ENCODE measurements at places on chromosomes 2 and 18.
A peak's percentile ranks its signal among the peaks of the same experiment; 100 is the strongest.

DNA sequence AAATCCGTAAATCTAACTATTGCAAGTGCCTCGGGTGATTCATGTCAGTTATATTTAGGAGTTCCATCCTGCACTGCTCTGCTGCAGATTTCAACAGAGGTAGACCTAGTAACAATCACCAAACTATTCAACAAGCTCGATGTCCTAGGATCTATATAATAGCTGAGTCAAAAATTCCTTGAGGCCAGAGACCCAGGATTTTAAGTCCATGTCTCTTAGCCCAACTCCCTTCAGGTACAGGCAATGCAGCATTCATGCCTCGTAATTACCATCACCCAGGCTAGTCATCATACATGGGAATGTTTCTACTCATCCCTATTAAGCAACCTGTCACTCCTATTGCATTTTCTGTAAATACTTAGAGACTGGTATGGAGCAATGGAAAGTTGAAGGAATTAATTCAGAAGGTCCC, 729 bp downstream of the TM4SF20 start:
- DNase-seq: peak; percentile 54

GRCh38 chr2:55482186-55482884, 37.2 kb upstream of the CFAP36 start:
- DNase-seq: peak; percentile 78

DNA sequence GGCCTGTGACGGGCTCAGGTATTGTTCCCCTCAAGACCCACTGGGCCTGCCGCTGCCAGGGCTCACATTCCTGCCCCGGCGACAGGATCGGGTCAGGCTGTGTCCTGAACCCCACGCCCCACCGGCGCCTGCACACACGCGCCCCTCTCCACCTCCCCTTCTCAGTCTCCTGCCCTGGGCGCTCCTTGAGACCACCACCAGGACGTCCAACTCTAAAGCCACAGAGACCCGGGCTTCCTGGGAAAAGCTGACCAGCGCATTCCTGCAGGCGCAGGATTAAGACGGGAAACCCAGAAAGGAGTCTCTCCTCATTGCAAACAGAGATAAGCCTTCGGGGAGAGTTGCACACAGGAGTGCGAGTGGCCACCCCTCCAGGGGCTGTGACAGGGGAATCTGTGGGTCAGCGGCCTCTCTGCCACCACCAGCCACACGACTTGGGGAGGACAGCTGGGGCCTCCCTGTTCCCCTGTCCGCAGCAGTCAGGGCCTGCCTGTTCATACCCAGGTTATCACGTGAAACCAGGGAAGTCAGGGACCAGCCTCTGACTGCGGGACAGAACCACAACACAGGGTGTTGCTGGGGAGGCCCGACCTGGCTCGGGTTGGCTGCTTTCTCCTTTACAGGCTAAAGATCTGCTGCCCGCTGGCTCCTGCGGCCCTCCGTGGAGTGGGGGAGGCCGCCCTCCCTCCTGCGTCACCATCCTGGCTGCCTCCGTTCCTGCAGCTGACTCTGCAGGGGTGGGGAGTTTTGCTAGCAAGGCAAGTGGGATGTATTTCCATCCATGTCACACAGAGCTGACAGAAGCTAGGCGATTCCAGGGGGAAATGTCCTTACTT, 88.8 kb downstream of the ZCCHC2 start:
- DNase-seq: no peak

- no peak for DNase-seq
Observed at GRCh38 chr2:64111426-64111825, 32.8 kb downstream of the PELI1 start.
